ENCODE measurements at places on chromosomes 16 and 17. TPM values are rescaled to one million over a fixed set of nuclear protein-coding genes. Genes with fewer than 3 reads are reported as not detected.

The SDK2 gene
- total RNA-seq: 5.4 TPM

The GSG1L2 gene
- total RNA-seq: not detected

The NCBP3 gene
- 49.2 TPM for total RNA-seq

The VAT1L gene
- 19.3 TPM for total RNA-seq

The CBLN1 gene
- 157 TPM for total RNA-seq

The RTN4RL1 gene
- 6.9 TPM for total RNA-seq

The PYDC1 gene
- 0.36 TPM for total RNA-seq

The ESRP2 gene
- total RNA-seq: not detected

The SLC9A5 gene
- total RNA-seq: 3.9 TPM

The NXPH3 gene
- 4.6 TPM for total RNA-seq

The OVCA2 gene
- 9.4 TPM for total RNA-seq

The LITAFD gene
- total RNA-seq: not detected

The MARVELD3 gene
- total RNA-seq: 1.2 TPM

The HNF1B gene
- not detected for total RNA-seq

The CYGB gene
- total RNA-seq: 5.6 TPM

The SMPD3 gene
- 40.6 TPM for total RNA-seq

The DYNLRB2 gene
- 2.1 TPM for total RNA-seq

The TRAF4 gene
- 32.8 TPM for total RNA-seq

The TAX1BP3 gene
- 17.6 TPM for total RNA-seq

The ALOX12B gene
- not detected for total RNA-seq

The DNAH9 gene
- total RNA-seq: 5.4 TPM

The HCRT gene
- total RNA-seq: not detected

The TBC1D3B gene
- total RNA-seq: 3.3 TPM

The ARL17A gene
- total RNA-seq: 37.7 TPM

The CHST5 gene
- 0.45 TPM for total RNA-seq

The RHBDF1 gene
- total RNA-seq: 5.3 TPM

The WNT3 gene
- total RNA-seq: 12.3 TPM

The NRN1L gene
- total RNA-seq: not detected

The TMIGD1 gene
- not detected for total RNA-seq

The TBC1D3E gene
- total RNA-seq: not detected

The KCNJ18 gene
- not detected for total RNA-seq

The KIF2B gene
- total RNA-seq: not detected

The SLC52A1 gene
- total RNA-seq: not detected

The NQO1 gene
- total RNA-seq: 9.1 TPM

The RDM1 gene
- total RNA-seq: 2.4 TPM

The KCNG4 gene
- total RNA-seq: not detected

The ZG16 gene
- 0.09 TPM for total RNA-seq

The KCNAB3 gene
- total RNA-seq: 3.2 TPM
